Lung (tissue), 17 donors: ENCODE measurements at places on chromosomes 16 and 17.
A peak's percentile ranks its signal among the peaks of the same experiment; 100 is the strongest.

DNA sequence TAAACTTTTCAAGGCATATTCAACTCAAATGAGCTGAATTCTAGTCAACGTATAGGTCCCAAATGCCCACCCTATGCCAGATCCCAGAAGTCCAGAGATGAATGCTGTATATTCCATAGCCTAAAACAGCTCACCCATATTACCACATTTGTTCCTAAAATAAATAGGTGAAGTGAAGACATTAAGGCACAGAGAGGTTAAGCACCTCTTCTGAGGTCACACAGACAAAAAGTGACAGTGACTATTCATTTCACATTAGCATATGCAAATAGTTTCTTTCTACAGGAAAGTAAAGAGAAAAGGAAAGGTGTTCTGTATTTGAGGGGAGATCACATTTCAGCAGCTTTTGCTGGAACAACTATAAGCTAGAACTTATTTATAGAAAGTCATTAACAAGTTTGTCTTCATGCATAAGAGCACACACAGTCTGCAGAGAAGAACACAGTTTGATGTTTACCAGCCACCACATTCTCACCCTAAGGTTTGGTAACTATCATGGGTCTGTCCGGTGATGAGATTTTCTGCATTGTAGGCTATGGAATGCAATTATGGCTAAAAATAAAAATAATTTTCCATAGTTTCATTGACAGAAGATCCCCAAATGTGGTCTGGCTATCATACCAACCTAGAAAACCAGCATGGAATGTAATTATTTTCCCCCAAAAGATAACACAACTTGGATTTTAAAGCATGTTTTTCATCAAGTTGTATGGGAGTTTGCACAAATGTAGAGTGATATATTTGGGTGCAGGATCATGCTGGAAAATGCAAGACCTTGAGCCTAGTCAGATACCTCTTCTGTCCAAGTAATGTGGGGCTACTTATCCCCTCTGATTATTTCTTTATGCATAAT, 402.1 kb downstream of the UTP18 start:
- no peak overlapping the region for H3K27ac ChIP-seq
- H3K36me3 ChIP-seq, result no peaks in the 10 kb centered on the region
- DNase-seq, result no peak
- no peak overlapping the region for H3K4me3 ChIP-seq
- H3K27me3 ChIP-seq, result no peaks in the 10 kb centered on the region

GRCh38 chr17:7122381-7122780, 7.8 kb upstream of the ASGR2 start:
- H3K4me3 ChIP-seq, result no peak overlapping the region
- no peak for DNase-seq

GRCh38 chr17:76095943-76096342, 7.6 kb downstream of the EXOC7 start:
- H3K4me3 ChIP-seq, result no peak overlapping the region
- no peak for DNase-seq
- peaks cover 9% of the 10 kb centered on the region for H3K36me3 ChIP-seq
- no peaks in the 10 kb centered on the region for H3K27me3 ChIP-seq
- H3K27ac ChIP-seq, result no peak overlapping the region
- no peaks in the 10 kb centered on the region for H3K4me1 ChIP-seq

DNA sequence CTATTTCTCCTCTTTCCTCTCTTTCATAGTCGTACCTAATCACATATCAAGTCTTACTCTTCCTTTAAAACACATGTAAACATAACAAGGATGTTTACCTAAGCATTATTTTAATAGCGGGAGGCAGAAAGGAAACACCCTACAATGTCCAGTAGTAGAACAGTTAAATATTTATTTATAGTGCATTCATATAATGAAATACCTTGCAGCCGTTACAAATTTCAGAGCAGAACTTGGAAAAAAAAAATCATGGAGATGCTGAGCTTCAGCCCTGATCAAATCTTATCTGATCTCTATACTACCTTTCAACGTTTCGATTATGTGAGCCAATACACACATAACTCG, 39.6 kb downstream of the GRB2 start:
- no peak overlapping the region for H3K27ac ChIP-seq
- DNase-seq, result no peak
- no peaks in the 10 kb centered on the region for H3K27me3 ChIP-seq
- H3K4me1 ChIP-seq, result no peaks in the 10 kb centered on the region
- no peak overlapping the region for H3K4me3 ChIP-seq

- H3K27ac ChIP-seq, result no peak overlapping the region
- no peaks in the 10 kb centered on the region for H3K36me3 ChIP-seq
- H3K27me3 ChIP-seq, result no peaks in the 10 kb centered on the region
- peak; percentile 81 for DNase-seq
- no peak overlapping the region for H3K4me3 ChIP-seq
These were observed 27.9 kb upstream of the DBNDD1 start for GRCh38 chr16:90046971-90047713.

- no peaks in the 10 kb centered on the region for H3K36me3 ChIP-seq
- no peaks in the 10 kb centered on the region for H3K4me1 ChIP-seq
- H3K27me3 ChIP-seq, result no peaks in the 10 kb centered on the region
- no peak overlapping the region for H3K4me3 ChIP-seq
- no peak overlapping the region for H3K27ac ChIP-seq
- DNase-seq, result no peak
These were observed 5.9 kb downstream of the ANKFN1 start for GRCh38 chr17:56158915-56159825.

DNA sequence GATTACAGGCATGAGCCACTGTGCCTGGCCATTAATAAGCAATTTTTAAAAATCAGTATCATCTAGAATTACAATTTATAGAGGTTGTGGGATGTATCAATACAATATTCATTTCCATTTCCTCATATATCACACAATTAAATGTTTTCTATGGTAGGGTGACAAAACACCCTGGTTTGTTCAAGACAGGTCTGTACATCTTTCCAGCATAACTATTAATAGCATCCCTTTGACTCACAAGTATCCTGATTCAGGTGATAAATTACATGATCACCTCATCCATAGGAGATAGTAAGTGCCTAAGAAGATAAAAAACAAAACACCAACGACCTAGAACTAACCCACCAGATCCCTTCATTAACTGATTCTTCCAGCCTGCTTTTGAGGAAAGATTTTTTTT, 13.1 kb downstream of the COIL start:
- H3K4me1 ChIP-seq, result no peaks in the 10 kb centered on the region
- H3K36me3 ChIP-seq, result peaks cover 16% of the 10 kb centered on the region
- H3K27me3 ChIP-seq, result no peaks in the 10 kb centered on the region
- H3K4me3 ChIP-seq, result no peak overlapping the region
- no peak overlapping the region for H3K27ac ChIP-seq

DNA sequence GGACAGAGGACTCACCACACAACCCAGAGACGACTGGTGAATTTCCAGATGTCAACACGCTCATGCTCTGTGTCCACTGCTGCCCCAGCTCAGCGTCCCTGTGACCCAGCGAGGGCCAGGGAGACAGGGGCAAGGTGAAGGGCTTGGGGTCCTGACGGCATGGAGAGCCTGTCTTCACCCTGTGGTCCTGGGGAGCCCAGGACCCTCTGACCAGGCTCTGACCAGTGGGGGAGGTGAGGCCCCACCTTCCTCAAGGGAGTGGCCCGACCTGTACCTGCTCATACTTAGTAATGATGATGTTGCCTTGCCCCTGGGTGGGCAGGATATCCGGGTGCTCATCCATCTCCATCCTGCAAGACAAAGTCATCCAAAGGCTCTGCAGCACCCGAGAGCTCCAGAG, 39.8 kb downstream of the TNFRSF13B start:
- H3K36me3 ChIP-seq, result no peaks in the 10 kb centered on the region
- no peak overlapping the region for H3K4me3 ChIP-seq
- no peak overlapping the region for H3K27ac ChIP-seq
- H3K4me1 ChIP-seq, result no peaks in the 10 kb centered on the region
- H3K27me3 ChIP-seq, result no peaks in the 10 kb centered on the region
- peak; percentile 9 for DNase-seq

GRCh38 chr16:56848955-56849689, 15.9 kb upstream of the SLC12A3 start:
- no peaks in the 10 kb centered on the region for H3K4me1 ChIP-seq
- H3K36me3 ChIP-seq, result peaks cover 2% of the 10 kb centered on the region

DNA sequence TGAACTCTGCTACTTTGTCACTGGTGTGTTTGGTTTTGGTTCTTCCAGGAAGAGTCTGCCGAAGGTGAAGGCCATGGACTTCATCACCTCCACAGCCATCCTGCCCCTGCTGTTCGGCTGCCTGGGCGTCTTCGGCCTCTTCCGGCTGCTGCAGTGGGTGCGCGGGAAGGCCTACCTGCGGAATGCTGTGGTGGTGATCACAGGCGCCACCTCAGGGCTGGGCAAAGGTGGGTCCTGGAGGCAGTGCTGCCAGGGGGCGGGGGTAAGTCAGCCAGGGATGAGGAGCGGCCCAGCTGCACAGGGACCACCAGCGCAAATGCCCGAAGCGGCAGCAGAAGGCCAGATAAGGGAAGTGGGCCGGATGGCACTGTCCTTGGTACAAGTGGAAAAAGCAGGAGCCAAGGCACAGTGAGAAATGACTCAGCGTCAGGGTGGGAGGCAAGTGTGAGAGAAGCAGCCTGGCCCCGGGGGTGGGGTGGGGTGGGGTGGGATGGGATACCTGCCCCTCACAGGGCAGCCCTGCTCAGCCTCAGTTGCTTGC, 41.9 kb downstream of the TMEM11 start:
- no peak overlapping the region for H3K27ac ChIP-seq
- peaks cover 31% of the 10 kb centered on the region for H3K4me1 ChIP-seq
- H3K4me3 ChIP-seq, result no peak overlapping the region
- DNase-seq, result no peak
- H3K27me3 ChIP-seq, result no peaks in the 10 kb centered on the region

- peaks cover 2% of the 10 kb centered on the region for H3K36me3 ChIP-seq
- no peaks in the 10 kb centered on the region for H3K27me3 ChIP-seq
These were observed 44.7 kb downstream of the CHD9 start for GRCh38 chr16:53099318-53100130.
